HS-27A (cell line): ENCODE measurements at places on chromosomes 7 and 10.

GRCh38 chr7:69775231-69775771, 177.0 kb downstream of the AUTS2 start:
- DNase-seq = no peak

DNA sequence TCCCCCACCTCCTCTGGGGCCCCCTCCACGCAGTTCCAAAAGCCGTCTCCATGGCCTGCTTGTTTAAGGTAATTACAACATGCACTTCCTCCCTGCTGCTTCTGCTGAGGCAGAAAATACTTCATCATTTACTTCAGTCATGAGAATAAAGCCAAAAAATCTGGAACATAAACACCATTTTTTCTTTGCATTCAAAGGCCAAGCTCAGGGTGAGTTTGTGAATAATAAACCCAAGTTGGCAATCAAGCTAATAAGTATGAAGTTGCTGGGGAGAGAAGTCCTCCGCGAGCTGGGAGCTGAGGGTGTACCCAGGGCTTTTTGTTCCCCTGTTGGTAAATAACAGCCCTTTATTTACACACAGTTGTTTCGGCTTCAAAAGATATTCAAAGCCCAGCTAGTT, 70.5 kb downstream of the FAM204A start:
- DNase-seq = no peak

DNA sequence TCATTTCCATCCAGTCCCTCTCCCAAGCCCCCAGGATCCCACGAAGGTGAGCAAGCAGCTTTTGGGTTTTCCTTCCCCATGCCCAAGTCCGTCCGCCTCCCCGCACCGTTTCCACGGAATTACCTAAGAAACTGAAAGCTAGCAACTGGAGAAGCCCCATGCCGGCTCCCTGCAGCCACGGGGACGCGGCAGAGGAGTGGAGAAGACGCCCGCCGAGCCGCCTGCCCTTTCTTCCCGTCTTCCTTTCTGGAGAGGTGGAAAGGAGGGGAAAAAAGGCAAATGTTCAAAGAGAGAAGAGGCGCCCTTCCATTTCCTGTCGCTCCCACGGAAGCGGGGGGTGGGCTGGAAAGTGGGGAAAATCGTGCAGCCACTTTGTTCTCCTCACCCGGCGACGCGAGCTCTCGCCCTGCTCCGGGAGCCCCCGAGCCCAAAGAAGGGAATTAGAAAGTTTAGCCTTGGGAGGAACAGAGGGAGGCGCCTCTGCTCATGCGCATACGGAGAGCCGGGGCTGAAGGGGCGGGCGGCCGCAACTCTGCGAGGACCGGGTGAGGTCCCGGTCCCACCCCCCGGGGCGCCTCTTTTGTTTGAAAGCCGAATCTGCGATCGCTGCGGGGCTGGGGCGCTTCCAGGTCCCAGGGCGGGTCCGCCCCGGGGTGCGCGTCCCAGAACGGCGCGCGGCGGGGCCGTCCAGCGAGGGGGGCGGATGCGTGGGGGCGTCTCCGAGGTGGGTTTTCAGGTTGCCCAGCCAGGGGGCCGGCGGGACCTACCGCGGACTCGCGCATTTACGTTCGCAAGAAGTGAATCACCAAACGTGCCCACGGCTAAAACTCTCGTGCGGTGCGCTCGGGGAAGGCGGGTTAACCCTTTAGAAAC, at the start of gene LAMB1:
Gene LAMB1, minus strand, starts transcription at position 436 of the 873 bp plus-strand sequence. Its CDS starts 276 bp downstream, at position 160.
- no peak for DNase-seq

DNA sequence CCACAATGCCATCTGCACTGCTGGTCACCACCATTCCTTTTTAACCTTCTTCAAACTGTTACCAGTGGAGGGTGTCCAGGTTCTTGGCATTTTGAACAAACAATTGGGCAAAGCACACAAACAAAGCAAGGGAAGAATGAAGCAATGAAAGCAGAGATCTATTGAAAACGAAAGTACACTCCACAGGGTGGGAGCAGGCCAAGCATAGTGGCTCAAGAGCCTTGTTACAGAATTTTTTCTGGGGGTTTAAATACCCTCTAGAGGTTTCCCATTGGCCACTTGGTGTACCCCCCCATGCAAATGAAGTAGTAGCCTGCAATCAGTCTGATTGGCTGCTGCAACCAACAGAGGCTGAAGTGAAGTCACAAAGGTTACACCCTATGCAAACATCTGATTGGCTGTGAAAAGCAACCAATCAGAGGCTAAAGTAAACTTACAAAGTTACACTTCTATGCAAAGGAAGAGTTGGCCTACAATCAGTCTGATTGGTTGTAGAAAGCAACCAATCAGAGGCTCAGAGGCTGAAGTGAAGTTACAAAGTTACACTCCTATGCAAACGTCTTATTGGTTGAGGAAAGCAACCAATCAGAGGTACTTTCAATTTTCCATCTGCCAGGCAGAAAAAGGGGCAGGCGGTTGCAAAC, 103.2 kb upstream of the WAC start:
- no peak for DNase-seq

- DNase-seq = no peak
These were observed 9.2 kb downstream of the SGMS1 start for GRCh38 chr10:50614444-50615137.

- no peak for DNase-seq
These were observed 59.8 kb upstream of the ZNRF2 start for GRCh38 chr7:30224511-30225062.

DNA sequence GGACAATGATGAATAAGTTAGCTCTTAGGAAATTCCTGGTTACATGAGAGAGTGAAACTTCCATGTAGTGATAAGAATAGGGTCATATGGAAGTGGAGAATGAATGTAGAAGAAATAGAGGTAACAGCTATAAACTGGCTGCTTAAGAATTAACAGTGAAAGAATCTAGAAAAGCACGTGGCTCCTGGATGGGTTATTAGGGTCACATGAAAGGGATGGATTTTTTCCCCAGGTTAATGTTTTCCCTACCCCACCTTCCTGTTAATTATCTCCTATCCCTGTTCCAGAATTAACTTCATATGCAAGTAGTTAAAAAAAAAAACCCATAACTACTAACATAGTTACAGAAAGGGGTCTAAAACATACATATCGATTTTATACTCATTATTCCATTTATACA, 58.0 kb downstream of the ANKIB1 start:
- DNase-seq = no peak

GRCh38 chr10:61010863-61011262, 66.9 kb upstream of the RHOBTB1 start:
- DNase-seq = no peak

DNA sequence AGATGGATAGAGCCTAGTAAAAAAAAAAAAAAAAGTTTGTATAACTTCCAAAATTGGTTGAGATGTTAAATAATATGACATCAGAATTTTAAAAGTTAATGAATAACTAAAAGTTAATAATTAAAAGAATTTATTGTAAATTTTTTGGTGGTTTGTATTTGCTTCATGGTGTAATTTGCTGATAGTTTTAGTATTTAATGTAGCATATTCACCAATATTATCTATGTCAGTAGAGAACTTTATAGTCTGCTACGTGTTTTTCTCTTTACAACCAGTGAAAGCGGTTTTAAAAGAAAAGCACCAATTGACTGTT, 51.8 kb upstream of the STEAP4 start:
- DNase-seq = no peak

DNA sequence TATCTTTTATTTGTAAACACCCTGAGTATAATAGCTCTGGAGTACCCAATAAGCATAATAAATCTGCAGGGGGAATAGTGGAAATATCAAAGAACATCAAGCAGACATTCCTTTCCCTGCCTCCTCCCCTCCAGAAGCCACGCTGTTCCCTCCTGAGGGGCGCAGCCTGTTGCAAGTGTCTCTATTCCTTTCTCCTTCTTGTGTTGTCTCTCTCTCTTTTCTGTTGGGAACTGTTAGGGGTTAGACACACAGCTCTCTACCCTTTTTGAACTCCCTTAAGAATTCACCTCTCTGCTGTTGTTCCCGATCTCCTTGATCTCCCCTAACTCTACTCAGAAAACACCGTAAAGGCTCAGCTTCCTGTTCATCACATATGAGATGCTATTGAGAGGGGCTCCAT, 178.0 kb upstream of the FZD1 start:
- DNase-seq = no peak

DNA sequence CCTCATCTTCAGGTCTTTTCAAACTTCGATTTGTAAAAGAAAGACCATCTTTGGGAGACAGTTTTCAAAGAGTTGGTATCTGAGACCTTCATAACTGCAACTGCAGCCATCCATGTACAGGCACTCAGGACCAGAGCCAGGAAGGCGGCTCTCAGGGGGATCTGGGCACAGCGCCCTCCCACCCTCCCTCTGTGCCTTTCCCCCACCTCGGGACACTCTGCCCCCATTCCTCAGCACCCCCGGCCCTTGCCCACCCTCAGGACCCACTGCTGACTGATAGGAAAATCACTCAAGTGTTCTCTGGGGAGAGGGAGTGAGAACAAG, 143.6 kb downstream of the CUBN start:
- DNase-seq = no peak

DNA sequence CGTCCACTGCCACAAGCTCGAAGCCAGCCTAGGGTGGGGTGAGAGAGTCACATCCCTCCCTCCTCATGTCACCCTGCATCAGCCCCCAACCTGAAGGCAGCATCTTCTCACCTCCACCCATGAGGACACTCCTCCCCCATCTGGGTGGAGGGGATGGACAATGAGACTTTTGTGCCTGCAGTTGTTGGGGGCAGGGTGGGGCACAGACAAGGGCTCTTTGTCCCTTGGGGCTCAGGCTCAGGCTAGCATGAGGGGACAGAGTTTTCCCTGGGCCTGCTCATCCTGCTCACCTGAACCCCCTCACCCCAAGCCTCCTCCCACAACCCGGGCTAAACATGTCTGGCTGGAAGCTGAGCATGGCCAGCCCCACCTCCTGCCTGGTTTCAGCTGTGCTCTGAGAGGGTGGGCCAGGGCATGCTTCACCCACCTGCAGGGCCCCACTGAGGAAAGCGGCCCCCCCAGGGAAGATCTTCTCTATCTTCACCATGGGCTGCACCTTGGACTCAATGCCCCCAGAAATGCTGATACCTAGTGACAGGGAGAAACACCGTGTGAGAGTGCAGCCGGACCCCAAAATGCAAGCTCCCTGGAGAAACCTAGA, 9.3 kb downstream of the LZTS2 start:
- DNase-seq = no peak

DNA sequence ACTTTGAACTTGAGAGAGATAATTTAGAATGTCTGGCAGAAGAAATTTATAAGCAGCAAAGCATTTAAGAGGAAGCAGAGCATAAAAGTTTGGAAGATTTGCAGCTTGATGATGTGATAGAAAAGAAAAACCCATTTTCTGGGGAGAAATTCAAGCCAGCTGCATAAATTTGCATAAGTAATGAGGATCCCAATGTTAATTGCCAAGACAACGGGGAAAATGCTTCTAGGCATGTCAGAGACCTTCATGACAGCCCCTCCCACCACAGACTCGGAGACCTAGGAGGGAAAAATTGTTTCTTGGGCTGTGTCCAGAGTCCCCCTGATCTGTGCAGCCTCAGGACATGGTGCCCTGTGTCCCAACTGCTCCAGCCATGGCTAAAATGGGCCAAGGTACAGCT, 263.6 kb upstream of the POT1 start:
- DNase-seq = no peak

DNA sequence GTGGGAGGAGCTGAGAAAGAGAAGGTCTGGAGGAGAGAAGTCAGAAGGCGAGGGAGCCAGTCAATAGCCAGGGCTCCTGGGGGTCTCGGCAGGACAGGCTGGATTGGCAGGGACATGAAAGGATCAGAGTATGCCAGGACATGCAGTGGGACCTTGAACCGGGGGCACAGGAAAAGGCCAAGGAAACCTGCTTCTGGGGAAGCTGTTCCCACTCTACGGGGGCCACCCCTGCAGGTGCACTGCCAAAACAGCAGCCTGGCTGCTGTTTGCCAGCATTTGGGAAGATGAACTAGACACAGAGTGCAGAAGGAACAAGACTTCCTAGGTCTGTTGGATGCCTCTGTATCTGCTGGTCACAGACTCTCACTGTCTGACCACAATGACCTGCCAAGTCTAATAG, 194.9 kb upstream of the PRSS58 start:
- DNase-seq = no peak

- no peak for DNase-seq
These were observed 201.8 kb downstream of the XPNPEP1 start for GRCh38 chr10:109721453-109722064.

- DNase-seq = no peak
These were observed 330.9 kb upstream of the ZNF32 start for GRCh38 chr10:43979551-43979950.

DNA sequence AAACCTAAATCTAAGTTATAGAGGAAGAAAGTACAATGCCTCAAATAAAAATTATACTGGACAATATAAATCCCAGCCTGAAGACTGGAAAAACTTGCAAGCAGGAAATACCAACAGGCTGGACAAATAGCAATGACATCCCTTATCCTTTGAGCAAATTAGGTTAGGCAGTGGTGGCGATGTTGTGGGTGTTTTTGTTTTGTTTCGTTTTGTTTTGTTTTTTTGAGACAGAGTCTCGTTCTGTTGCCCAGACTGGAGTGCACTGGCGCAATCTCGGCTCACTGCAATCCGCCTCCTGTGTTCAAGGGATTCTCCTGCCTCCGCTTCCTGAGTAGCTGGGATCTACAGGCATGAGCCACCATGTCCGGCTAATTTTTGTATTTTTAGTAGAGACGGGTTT, 57.3 kb upstream of the TES start:
- no peak for DNase-seq
